ENCODE measurements at places on chromosomes 6 and 20. TPM values are rescaled to one million over a fixed set of nuclear protein-coding genes. Genes with fewer than 3 reads are reported as not detected.

DNA sequence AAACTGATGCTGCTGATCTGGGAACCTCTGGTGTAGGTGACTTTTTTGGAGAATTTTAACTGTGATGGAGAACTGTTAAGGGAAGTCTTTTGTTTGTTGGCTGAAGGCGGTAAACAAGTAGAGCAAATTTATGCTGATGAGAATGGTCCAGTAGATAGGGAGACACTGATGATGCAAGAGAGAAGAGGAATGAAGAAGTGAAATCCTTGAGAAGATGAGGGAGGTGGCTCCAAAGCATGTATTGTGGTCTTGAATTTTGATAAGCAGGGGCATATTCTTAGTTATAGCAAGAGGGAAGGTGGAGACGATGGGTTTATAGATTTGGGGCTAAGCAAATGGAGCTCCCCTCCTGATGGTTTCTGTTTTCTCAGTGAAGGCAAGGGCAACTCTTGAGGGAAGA is 22.0 kb downstream of the MAPK14 start:
- no peak for DNase-seq

DNA sequence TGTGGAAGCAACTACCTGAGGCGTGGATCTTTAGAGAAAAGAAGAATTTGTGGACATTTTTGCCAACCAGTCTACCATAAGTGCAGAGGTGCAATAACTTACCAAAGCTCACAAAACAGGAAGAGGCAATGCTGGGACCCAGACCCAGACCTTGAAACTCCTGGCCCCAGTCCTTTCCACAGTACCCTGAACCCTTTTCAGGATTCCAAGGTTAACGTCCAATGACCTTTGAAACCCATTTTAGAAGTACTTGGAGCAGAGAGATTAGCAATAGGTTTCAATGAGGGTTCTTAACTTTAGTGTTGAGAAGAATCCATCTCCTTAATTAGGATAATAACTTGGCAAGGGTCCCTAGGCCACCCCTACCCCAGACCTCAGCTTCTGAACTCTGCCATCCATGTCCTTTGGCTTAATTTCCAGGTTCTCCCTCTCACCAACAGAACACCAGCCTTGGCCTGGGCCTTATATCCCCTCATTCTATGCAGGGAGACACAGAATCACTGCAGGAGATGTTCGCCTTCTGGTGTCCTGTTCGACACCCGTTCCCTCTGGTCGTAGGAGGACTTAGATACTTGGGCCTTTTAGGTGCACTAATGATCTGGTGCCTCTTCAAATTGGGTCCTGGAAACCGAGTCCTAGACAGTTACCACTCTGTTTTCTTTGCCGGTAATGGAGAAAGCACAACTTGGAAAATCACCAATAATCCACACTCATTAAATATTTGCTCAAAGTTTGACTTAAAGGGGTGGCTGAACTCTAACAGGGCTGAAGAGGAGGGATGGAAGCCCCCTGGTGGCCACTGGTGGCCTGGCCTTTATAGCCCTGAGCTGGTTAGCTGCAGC is 40.6 kb downstream of the ISM1 start:
- peak; percentile 10 for DNase-seq

GRCh38 chr6:89582669-89583325 is 55.8 kb downstream of the LYRM2 start:
- no peak for DNase-seq

GRCh38 chr6:151005896-151006632 is 140.6 kb downstream of the MTHFD1L start:
- DNase-seq: no peak

DNA sequence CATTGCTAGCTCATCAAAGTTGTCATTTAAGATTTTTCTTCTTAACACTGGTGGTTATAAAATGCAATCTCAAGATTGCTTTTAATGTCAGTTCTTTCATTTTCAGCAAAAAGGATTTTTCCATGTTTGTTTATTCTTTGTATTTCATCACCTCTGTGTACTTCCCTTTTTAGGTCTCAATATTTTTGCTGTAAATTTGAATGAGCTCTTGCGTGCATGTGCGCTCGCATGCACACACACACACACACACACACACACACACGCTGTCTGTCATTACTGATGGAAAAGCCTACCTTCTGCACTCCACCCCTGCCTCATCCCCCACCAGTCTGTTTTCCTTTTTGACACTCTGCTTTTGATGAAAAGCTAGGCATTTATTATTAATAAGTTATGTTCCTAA is 85.3 kb upstream of the FYN start:
- peak; percentile 15 for DNase-seq

- DNase-seq: no peak
Measured at GRCh38 chr6:116513224-116513875, 1.9 kb downstream of the CALHM5 start.

DNA sequence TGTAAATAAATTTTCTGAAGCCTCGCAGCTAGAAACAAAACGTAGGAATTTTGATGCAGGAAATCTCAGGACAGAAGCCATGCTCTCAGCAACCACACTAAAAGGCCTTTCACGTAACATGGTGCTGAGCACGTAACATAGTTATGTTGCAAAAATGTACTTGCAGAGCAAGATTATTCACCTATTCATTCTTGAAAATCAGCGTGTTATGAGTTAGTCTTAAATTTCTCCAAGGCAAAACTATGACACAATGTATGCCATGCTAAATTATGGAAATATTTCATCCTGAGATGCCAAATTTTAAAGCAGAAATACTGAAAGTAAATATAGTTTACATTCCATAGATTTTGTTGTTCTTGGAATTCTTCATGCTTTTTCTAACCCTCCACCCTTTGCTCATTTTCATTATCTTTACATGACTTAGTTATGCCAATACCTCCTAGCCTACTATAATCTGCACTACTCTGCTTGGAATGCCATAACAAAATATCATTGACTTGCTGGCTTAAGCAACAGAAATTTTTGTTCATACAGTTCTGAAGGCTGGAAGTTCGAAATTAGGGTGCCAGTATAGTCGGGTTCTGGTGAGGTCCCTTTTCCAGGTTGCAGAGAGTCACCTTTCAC is 179.8 kb upstream of the BMP5 start:
- no peak for DNase-seq

DNA sequence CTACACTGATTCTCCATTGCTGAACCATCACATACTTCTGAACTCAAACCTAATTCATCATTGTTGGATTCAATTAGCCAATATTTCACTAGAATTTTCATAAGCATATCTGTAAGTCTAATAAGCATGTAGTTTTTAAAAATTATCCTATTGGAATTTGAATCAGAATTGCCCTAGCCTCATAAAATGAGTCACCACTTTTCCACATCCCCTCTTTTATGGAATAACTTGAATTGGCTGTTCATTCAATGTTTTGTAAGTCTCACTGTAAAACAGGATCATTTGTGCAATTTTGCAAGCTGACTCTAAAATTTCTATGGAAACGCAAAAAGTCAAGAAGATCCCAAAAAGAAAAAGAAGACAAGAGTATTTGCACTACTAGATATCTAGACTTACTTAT is 141.0 kb downstream of the HACE1 start:
- no peak for DNase-seq

- DNase-seq: no peak
Measured at GRCh38 chr6:23269436-23269835, 700.1 kb downstream of the HDGFL1 start.

GRCh38 chr20:35288325-35289060 is 3.7 kb downstream of the FAM83C start:
- no peak for DNase-seq

GRCh38 chr6:10389739-10390494 is 25.0 kb downstream of the TFAP2A start:
- no peak for DNase-seq

TPD52L1 gene
- polyA plus RNA-seq: not detected

SLC17A9 gene
- polyA plus RNA-seq: 195 TPM

SUMO4 gene
- polyA plus RNA-seq: 0.22 TPM

ENPP5 gene
- polyA plus RNA-seq: 0.13 TPM

GATA5 gene
- polyA plus RNA-seq: not detected
